ENCODE measurements at places on chromosomes 1 and 21.

DNA sequence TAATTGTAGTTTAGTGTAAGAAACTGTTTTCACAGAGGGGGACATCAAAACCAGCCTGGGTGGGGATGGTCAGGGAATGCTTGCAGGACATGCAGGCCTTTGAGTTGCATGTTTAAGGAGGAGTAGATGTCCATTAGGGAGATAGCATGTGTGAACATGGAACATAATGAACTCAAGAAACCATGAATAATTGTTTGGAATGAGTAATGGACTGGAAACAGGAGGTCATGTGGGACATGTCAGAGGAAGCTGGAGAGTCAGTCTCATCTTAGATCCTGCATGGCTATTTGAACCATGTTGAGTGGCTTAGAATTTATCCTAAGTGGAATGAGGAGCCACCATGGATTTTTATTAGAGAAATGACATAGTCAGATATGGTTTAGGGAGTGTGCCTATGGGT is 86.4 kb downstream of the RPE65 start:
- DNase-seq, result no peak

- DNase-seq, result no peak
These were observed 110.5 kb downstream of the TOMM20 start for GRCh38 chr1:235018161-235018560.

GRCh38 chr1:118183586-118183985 is 1.4 kb downstream of the SPAG17 start:
- no peak for DNase-seq

GRCh38 chr21:14482165-14482564 is 64.0 kb downstream of the SAMSN1 start:
- DNase-seq, result no peak

- DNase-seq, result no peak
These were observed 418.1 kb upstream of the VAMP3 start for GRCh38 chr1:7352974-7353373.

DNA sequence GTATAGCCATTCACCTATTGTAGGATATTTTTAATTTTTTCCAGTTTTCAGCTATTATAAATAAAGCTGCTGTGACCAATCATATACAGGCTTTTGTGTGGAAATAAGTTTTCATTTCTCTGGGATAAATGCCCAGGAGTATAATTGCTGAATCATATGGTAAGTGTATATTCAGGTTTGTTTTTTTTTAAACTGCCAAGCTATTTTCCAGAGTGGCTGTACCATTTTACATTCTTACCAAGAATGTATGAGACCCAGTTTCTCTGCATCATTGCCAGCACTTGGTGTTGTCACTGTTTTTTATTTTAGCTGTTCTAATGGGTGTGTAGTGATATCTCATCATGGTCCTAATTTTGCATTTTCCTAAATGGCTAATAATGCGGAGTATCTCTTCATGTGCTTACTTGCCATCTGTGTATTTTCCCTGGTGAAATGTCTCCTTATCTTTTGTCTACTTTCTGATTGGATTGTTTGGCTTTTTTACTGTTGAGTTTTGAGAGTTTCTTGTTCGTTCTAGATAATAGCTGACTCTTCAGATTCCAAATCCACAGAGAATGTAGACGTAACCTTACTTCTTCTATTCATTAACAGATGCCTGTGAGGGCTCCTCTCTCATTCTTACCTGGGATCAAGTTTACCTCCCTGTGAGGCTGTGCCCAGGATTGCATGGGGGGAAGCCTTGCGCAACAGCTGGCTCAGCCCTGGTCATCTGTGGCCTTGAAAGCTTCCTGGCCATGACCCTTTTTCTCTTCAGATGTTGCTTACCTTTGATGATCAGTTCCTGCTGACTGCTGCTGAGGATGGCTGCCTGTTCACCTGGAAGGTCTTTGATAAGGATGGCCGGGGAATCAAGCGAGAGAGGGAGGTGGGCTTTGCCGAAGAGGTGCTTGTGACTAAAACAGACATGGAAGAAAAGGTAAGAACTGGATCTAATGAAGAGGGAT is 42.6 kb downstream of the CFAP57 start:
- DNase-seq, result no peak

GRCh38 chr1:90607736-90608135 is 109.4 kb downstream of the BARHL2 start:
- DNase-seq, result no peak

DNA sequence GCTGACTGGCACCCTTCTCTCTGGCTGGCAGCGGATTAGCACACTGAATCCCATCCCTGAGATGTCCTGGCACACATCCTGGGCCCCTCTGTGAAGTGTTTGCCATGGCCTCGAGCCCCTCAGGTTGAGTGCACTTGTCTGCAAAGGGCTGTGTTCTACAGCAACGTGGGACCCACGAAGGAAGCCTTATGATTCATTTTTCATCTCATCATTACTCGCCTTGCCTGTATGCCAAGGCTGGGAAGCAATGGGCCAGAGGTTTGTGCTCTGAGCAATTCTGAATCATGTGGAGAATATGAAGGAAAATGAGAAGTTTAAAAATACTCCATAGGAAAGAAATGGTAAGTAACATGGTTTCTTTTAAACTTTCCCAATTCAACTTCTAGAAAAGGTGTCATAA is 124.8 kb upstream of the LMO4 start:
- no peak for DNase-seq

GRCh38 chr1:181640956-181641355 is 157.6 kb downstream of the CACNA1E start:
- no peak for DNase-seq

GRCh38 chr1:248816042-248816851 is 9.5 kb downstream of the SH3BP5L start:
- no peak for DNase-seq

DNA sequence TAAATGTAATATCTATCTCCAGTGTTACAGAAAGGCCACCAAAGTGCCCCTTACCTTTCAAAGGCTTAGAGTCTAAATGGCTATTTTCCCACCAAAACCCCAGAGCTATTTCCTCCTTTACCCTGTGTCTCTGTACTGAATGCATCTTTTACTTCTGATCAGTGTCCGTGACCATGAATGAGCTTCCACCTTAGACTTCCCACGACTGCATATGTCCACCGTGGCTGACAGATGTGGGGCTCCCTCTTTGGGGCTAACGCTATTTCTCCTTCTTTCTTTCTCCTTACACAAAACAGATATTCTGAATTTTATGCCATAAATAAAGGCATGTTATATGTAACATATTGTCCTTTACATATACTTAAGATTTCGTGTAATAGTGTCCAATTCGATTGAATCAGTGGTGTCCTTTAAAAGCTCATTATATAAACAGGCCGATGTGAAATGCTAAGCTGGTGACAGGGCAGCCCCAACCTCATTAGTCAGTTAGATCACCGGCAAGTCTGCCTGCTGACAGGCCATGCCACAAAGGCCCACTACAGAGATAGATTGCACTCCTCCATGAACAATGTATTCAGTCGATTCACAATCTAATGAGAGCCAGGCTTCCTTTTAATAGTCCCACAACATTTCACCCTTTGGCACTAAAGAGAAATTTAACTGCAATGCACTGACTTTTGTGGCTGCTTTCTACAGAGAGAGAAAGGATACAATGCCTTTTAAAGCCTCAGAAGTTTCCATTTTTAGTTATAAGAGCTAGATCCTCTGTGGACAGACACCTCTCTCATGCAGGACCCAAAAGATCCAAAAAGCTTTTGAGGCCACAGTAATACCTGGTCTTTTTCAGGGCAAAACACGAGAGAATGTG is 297.9 kb downstream of the PCP4 start:
- no peak for DNase-seq

DNA sequence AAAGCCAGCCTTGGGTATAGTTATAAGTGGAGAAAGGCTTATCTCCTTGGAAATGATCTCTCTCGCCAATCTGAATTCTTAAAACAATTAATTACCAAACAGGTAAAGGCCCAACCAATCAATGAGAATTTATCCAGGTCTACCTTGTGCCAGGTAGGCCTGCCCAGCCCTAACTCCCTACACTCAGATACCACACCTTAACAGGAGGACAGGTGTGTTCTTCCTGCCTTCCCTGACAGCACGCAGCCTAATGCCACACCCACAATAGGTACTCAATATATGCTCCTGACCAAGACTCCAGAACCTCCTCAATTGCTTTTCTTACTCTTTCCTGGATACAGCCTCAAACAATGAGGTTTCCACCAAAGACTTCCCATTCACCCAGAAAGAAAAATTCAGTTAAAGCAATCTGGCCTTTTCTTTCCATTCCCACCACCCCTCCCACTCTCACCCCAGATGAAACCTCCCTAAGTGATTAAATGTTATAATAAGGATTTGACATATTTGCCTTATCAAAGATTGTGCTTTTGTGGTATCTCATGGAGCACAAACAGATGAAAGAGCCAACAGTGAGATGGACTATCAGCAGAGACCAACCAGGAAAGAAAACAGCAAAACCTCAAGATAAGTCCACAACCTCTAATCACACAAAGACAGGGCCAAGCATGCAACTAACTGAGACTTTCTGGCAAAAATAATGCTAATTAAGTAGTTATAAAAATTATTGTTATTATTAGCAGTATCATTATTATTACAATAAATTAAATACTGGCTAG is 25.6 kb downstream of the TRABD2B start:
- no peak for DNase-seq

DNA sequence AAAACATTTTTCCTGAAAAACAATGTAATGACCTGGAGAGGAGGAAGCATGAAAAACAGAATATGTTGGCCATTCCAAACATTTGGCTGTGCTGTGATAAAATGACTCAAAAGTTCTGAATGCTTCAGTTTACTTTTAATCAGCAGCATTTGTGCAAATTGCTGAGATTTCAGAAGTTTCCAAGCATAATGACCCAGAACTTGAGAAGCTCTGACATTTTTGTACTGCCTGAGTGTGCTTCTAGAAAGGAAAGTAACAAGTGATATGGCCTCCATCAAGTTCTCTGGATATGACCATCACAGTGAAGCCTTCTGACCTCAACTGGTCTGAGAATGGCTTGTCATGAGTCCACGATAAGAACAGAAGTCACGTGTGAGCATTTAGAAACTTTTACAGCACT is 283.4 kb upstream of the ZRANB2 start:
- DNase-seq, result no peak

Measured in NCI-H524 treated with DMSO at 0.1 percent for 48 hours (cell line).